GM13976 (cell line): ENCODE measurements at places on chromosomes 5 and 9.

GRCh38 chr9:109311286-109311685 is 9.6 kb downstream of the EPB41L4B start:
- DNase-seq = no peak

DNA sequence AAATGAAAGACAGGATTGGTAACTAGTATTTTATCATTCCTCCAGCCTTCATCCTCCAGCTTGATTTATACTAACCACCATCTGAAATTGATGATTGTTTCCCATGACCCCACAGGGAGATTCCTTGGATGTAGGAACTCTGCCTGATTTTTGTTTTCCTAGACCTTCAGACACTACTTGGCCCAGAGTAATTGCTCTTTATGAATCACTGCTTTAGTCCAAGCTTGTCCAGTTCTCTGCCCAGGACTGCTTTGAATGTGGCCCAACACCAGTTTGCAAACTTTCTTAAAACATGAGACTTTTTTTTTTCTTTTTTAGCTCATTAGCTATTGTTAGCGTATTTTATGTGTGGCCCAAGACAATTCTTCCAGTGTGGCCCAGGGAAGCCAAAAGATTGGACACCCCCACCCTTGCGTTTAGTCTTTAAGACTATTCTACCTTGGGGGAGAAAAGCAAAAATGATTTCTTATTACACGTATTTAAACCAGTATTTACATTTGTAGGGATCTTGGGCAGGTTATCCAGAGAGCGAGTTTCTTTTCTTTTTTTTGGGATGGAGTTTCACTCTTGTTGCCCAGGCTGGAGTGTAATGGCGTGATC is 18.4 kb downstream of the BASP1 start:
- DNase-seq = no peak

GRCh38 chr5:136518174-136518573 is 152.8 kb upstream of the TRPC7 start:
- no peak for DNase-seq

GRCh38 chr9:133275105-133276000 is at the start of gene ABO:
Gene ABO (minus strand): TSS chr9:133275201.
- peak; percentile 49 for DNase-seq

GRCh38 chr5:74865804-74866595 is at the start of gene FAM169A:
Gene FAM169A (minus strand): TSS chr5:74866387. CDS start chr5:74841676, 24,711 bp downstream.
- DNase-seq = peak; percentile 66

- DNase-seq = no peak
Measured at GRCh38 chr9:17807613-17808282, 228.9 kb downstream of the SH3GL2 start.

GRCh38 chr5:164002214-164002613 is 496.8 kb downstream of the MAT2B start:
- no peak for DNase-seq

GRCh38 chr9:107279086-107279485 is 4.0 kb upstream of the RAD23B start:
- no peak for DNase-seq
